ENCODE measurements at places on chromosomes 16 and 17. TPM values are rescaled to one million over a fixed set of nuclear protein-coding genes. Genes with fewer than 3 reads are reported as not detected.

- no peak for DNase-seq
Measured at GRCh38 chr16:10614685-10615084, 34.3 kb upstream of the EMP2 start.

DNA sequence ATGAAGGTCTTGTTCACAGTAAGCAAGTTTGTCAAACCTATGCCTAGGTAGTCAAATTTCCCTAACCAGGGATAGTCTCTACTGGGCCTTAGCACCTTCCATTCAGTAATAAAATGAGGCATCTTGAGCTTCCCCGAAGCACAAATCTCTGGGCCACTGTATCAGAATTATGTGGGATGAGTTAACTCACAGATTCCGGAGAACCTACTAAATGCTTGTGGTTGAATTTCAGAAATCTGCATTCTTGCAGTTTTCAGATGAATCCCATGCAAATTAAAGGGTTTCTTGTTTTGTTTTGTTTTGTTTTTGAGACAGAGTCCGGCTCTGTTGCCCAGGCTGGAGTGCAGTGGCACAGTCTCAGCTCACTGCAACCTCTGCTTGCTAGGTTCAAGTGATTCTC is 478.8 kb upstream of the HSBP1 start:
- no peak for DNase-seq

GRCh38 chr16:55002419-55002818 is 71.8 kb downstream of the IRX5 start:
- no peak for DNase-seq

GRCh38 chr16:85284141-85284817 is 172.0 kb upstream of the CIBAR2 start:
- no peak for DNase-seq

The KRT17 gene
- not detected for total RNA-seq

The NEK8 gene
- total RNA-seq = 5.4 TPM

Measured in glomerular endothelial cell (primary cell).